ENCODE measurements at places on chromosomes 12 and 14.

DNA sequence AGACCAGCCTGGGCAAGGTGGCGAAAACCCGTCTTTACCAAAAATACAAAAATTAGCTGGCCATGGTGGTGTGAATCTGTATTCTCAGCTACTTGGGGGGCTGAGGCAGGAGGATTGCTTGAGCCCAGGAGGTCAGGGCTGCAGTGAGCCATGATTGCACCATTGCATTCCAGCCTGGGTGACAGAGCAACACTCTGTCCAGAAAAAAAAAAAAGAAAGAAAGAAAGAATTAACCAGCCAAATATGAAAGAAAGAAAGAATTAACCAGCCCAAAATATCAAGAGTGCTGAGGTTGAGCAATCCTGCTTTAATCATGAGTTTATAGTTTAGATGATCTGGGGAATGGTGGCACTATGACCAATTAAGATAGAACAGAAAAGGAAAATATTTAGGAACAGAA, 3.5 kb upstream of the ACTN1 start:
- no peak for DNase-seq

- no peak for DNase-seq
Observed at GRCh38 chr14:58327019-58327418, 28.7 kb downstream of the ARID4A start.

- no peak for DNase-seq
Observed at GRCh38 chr12:62701492-62701891, 233.5 kb downstream of the PPM1H start.

DNA sequence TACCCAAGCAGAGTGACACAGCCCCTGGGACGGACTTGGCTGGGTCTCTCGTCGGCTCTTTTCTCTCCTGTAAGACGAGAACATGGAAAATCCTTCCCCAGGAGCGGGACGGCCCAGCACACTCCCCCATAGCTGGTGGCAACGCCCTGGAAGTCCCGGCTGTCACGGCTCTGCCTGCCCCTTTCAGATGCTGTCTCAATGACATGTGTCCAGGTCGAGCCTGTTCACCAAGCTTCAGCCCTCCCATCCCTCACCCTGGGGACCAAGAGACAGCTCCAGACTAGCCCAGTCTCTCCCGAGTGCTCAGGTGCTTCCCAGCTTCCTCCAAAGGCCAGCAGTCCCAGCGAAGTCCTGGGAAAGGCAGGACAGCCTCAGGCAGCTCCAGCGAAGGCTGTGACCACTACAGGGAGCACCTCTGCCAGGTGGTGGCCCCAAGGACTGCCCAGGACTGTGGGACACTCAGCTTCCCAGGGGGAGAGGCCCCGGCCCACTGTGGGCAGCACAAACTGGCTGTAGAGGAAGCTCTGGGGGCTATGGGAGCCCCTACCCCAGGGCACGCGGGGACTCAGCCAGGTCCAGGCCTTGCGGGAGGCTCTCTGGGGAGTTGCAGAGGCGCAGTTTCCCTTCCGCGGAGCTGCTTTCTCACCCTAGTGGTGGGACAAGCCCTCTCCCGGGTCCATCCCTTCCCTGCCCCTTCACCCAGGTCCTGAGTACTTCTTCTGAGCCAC, 33.6 kb downstream of the TNFAIP2 start:
- no peak for DNase-seq

DNA sequence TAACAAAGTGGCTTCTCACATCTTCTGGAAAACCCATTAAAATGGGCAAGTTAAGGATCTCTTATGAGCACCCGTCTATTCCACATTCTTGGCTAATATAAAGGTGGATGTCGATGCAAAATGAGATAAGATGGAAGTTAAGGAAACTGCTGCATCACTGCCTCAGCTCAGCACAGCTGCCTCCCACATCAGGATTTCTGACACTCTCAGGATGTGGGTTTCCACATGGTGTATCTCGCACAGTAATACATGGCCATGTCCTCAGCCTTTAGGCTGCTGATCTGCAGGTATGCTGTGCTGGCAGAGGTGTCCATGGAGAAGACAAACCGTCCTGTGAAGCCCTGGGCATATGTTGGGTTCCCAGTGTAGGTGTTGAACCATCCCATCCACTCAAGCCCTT, 1348.0 kb downstream of the TMEM121 start:
- no peak for DNase-seq

DNA sequence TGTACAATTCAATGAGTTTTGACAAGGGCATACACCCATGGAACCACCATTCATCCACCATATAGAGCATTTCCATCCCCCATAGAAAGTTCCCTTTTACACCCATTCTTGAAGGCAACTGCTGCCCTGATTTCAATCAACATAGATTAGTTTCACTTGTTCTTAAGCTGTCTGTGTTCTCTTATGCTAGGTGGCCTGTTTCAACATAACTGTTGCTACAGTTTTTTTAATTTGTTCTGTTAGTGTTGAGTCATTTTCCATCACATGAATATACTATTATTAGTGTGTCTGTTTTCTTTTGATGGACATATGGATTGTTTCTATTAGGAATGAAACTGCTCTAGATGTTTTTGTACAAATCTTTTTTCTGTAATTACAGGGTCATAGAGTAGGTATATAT, 123.4 kb downstream of the PTPRQ start:
- DNase-seq = peak; percentile 61

GRCh38 chr14:105487986-105488777, 1.5 kb downstream of the CRIP1 start:
- no peak for DNase-seq

DNA sequence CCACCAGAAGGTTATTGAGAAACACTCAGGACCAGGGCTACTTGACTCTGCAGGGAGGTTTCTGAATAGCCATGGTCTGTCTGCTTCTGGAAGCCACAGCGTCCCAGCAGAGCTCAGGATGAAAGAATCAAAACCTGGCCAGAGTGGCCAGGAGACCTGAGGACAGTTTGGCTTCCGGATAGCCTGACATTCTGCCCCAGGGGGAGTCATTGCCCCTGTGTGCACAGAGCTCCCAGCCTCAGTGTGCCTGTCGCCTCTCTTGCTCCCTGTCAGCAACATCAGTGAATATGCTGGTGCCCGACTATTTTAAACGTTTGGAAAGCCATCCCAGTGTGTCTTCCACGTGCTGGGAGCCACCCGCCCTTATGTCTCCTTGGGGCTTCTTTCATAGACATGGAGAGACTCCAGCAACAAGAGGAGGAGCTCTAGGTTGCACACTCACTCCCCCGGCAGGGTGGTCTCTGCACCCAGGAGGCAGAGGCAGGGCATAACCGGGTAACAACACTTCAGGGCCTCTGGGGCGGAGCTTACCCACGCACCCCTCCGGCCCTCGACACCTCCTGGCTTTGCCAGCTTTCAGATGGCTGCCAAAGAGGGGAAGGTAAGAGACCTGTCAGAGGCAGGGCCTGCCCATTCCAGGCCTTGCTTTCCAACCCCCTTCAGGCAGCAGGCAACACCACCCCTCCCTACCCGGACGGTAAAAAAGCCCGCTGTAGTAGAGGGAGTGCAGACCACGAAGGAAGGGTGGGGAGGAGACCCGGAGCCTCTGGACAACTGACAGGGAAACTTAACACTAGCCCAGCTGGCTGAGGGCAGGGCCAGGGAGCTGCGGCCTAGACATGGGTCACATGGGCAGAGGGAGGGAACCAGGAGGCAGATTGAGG, 19.0 kb upstream of the SLC6A12 start:
- no peak for DNase-seq

DNA sequence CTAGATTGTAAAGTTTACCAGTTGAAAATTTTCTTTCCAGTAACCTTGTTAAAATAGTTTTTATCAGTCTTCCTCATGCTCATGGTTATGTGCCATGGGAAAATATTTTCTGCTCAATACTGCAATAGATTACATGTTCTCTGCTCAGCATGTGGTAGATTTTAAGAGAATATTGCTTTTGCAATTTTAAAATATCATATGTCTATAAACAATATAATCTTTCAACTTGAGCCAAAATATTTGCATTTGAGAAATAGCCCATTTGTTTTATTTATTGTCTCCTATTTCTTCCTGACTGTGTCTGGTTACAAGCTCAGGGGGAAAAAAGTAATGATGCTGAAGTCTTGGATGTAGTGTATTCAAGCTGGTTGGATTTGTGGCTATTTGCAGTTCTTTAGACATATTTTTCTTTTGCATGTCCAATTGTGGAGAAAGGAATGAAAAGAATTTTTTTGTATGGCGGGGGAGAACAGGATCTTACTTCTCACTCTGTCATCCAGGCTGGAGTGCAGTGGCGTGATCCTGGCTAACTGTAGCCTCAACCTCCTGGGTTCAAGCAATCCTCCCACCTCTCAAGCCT, 342.6 kb upstream of the NAV3 start:
- no peak for DNase-seq

DNA sequence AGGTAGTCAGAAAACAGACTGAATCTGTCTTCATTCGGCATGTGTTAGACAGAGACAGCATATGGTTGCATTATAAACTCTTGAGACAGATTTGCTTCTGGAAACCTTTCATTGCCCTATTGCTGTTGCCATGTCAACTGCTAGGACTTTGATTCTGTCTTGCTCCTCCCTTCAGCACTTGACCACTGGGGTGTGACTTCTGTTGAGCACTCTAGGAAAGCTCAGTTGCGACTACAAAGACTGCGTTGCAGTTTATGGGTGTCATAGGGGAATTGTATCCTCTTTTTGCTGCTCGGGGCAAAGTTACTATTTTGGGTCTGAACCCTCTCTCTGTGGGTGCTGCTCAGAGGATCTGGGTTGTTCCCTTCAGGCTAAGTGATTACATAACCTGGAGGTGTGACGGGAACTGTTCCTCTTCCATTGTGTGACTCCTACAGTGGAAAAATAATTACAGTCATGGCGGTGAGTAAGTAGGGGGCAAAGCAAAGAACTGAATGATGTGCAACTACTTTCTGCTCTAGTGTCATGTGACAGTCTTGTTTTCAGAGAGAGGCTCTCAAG, 44.3 kb upstream of the TRIM9 start:
- DNase-seq = peak; percentile 25

DNA sequence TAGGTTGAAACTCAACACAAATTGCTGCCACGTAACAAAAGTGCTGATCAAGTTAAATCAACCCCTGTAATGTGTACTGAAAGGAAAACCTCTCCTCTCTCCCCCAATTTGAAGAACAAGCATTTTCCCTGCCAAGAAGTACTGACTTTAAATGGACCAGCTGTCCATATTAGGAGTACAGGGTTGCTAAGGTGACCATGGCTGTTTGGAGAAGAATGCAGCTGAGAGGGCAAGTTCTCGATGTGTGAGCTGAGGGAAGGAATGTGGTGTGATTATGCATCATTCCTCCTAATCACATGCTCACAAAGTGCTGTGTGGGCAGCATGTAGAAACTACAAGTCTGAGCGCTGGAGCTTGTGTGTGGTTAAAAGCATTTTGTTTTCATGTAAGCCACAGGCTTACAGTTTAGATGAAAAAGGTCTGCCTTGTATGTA, 50.9 kb upstream of the CCT2 start:
- DNase-seq = peak; percentile 98

DNA sequence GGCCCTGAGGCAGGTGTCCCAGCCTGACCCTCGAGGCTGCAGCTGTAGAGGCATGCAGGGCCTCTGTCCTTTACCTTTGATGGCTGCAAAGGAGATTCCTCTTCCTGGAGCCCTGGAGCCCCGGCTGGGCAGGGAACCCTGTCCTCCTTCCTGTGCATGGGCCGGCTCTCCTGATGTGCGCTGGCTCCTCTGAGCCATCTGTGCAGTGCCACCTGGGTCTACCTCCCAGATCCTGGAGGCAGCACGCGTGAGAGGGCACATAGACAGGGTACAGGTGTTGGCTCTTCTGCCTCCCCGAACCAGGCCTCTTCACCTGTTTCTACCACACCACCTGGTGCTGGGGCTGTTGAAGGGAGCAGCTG, 115.1 kb downstream of the BEGAIN start:
- no peak for DNase-seq

GRCh38 chr14:91867316-91867988, at the start of gene TC2N:
TC2N (minus strand) TSS chr14:91867536; CDS start chr14:91813769, 53,767 bp downstream.
- no peak for DNase-seq

DNA sequence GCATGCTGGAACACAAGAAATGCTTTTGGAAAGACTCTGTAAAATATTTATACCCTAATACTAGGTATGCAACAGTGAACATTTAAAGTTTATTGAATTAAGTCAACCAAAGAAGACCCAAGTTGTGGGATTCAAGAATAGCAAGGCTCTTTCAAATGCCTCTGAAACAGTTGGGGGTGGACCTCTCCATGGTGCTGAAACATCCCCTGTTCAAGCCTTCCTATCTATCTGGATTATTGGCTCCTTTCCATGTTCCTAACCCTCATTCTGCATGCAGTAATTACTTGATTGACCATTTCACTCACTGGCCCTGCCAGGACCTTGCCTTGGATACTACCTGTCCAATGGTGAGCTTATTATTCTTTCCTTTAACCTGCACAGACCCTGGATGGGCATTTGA, 349.7 kb downstream of the NRXN3 start:
- peak; percentile 1 for DNase-seq

- no peak for DNase-seq
Observed at GRCh38 chr12:31866523-31866922, 92.7 kb upstream of the RESF1 start.

GRCh38 chr12:30152705-30153104, 369.0 kb upstream of the TMTC1 start:
- no peak for DNase-seq

DNA sequence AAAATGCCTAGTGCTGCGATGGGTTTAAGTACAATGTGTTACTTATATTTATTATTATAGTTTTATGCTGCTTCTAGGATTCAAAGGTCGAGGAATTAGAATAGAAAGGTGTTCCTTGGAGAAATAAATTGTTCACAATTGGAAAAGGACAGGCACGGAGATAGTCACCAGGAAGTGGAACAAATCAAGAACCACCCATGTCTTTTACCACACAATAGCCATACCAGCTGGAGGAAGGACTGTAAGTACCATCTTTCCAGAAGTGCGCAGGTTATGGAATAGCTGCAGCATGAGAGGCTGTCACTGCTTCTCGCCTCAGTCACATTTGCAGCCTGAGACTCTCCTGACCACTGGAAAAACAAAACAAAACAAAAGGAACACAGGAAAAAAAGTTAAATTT, 40.5 kb upstream of the MANSC4 start:
- DNase-seq = no peak

- DNase-seq = no peak
Observed at GRCh38 chr12:24424376-24424775, 474.9 kb upstream of the SOX5 start.

DNA sequence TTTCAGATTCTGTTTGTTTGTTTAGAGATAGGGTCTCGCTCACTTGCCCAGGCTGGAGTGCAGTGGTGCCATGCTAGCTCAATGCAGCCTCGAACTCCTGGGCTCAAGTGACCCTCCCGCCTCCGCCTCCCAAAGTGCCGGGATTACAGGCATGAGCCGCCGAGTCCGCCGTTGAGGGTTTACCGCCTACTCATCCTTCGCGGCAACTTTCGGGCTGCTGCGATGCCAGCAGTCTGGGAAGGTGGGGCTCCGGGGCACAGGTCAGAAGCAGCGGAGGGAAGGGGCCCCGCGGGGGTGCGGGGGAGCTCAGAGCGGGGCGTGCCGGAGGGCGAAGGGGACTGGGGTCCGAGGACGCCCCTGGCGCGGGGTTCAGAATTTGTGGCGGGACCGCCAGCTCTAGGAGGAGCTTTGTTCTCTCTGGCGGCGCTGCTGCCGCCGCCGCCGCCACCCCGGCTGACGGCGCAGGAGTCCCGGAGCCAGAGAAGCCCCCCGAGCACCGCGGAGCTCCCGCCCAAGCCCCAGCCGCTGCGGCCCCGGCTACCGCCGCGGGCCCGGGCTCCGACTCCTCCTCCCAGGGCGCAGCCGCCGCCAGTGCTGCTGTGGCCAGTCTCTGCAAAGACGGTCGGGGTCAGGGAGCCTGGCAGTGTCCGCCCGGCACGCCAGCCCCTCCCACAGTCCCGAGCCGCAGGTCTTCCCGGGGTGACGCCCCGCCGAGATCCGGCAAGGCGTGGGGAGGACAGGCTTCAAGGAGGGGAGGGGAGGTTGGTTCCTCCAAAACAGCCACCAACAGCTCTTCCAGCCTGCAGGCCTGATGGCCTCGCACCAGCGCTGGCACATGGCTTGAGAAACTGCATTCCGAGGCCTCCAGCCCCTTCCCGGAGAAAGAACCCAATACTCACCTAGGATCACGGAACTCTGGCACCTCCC, 10.9 kb upstream of the KRT77 start:
- no peak for DNase-seq
